ENCODE measurements at places on chromosomes 16 and 17.

DNA sequence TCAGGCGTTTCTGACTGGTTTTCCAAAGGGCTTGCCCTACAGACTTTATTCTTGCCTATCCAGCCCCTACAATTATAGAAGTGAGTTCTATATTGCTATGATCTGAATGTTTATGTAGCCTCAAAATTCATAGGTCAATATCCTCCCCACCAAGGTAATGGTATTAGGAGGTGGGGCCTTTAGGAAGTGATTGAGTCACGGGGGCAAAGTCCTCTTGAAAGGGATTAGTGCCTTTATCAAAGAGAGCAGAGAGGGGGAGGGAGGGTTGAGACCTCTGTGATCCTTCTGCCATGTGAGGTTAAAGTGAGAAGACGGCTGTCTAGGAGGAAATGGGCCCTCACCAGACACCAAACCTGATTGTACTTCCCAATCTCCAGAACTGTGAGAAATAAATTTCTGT lies 931 bp upstream of the CPHXL start:
- no peak for DNase-seq

DNA sequence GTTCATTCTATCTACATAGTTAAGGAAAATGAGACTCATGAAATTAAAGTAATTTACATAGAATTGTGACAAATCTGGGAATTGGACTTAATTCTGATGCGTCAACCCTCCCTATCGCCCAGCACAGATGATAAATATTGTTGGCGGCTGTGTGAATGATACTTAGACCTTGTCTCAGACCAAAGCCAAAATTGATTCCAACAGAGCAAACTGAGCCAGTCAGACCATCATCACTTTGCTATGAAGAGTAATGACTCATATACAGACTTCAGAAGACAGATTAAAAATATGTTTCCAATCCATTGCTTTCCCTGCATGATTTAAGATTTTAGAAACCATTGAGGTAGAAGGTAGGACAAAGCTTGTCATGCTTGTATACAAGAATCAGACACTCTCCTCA lies 1156.7 kb upstream of the CDH8 start:
- no peak for DNase-seq

GRCh38 chr16:30354423-30355143 lies 525 bp downstream of the CD2BP2 start:
- DNase-seq = peak; percentile 57

DNA sequence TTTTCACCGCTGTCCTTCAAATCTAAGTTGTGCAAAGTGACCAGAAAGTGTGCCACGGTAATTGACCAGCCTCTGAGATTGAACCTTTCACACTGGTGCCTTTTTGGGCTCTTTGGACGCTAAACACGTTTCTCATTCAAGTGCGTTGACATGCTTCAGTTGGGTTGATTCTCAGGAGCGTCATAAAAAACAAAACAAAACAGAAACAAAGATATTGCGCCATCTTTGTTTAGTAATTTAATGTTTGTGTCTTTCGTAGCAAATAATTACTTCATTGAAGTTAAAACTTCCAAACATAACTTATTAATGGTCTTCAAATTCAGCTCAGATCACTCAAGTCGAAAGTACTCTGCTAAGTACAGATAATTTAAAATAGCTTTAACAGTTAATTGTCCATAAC lies 80.2 kb downstream of the OR1D5 start:
- DNase-seq = no peak

DNA sequence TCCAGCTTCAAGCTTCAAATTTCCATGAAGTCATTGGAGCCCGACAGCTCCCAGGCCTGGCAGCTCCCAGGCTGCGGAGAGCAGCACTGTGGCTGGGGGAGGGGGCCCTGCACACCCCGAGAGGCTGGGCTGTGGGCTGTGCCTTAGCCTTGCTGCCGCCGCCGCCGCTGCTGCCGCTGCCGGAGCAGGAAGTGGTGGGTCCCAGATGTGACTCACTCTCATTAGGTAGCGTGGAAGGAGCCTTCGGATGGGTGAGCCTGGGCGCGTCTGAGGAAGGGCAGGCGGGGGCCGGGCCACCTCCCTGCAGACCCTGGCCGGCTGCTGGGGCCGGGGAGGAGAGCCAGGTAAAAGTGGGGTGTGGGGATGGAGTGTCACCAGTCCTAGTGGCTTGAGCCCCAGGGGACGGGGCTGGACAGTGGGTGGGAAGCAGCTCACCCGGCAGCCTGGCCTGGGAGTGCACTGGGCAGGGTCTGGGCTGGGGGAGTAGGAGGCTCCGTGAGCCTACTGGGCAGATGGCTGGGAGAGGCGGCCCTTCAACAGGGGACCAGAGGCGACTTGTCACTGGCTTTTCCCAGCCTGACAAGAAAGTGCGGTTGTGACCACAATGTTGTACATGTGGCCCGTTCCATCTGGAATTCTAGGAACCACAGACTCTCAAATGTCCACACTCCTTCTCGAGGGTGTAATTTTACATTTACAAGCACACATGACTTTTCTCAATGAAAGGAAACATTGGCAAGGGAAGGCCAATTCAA lies at the start of gene ADCY7:
ADCY7 (plus strand) TSS at position 215 of the 755 bp plus-strand sequence. CDS start 21,629 bp downstream, outside the sequence.
- DNase-seq = peak; percentile 79

DNA sequence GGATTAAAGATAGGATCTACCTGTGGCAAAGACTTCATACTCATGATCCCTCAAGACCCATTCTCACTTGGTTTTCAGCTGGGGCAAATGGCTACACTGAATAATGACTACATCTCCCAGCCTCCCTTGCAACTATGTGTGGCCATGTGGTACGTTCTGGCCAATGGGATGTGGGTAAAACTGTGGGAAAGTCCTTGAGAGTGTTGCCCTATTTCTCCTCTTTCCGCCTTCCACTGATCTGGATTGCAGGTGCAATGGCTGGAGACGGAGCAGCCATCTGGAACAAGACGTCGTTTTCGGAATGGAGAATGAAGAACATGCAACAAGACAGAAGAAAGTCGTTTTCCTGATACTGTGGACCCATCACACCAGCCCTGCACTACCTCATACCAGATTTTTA lies 48.5 kb downstream of the HAPSTR1 start:
- peak; percentile 16 for DNase-seq

DNA sequence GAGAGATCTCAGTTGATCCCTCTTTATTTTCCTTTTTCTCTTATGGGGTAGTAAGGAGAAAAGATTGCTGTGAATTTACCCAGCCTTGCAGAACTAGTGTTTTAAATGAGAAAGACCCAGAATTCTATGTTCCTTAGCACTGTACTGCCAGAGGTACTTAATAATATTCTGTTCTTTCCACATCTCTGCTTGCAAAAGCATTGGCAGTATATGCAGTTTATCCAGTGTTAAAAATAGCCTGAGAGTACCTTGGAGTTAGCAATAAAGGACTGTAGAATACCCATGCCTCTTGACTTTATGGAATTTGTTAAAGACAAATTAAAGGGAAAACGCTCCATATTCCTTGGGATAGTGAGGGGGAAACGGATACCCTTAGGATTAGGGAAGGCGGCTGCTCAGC lies 11.9 kb downstream of the SLC7A6 start:
- no peak for DNase-seq

- DNase-seq = no peak
Observed at GRCh38 chr16:63447121-63447520, 1410.9 kb upstream of the CDH8 start.

DNA sequence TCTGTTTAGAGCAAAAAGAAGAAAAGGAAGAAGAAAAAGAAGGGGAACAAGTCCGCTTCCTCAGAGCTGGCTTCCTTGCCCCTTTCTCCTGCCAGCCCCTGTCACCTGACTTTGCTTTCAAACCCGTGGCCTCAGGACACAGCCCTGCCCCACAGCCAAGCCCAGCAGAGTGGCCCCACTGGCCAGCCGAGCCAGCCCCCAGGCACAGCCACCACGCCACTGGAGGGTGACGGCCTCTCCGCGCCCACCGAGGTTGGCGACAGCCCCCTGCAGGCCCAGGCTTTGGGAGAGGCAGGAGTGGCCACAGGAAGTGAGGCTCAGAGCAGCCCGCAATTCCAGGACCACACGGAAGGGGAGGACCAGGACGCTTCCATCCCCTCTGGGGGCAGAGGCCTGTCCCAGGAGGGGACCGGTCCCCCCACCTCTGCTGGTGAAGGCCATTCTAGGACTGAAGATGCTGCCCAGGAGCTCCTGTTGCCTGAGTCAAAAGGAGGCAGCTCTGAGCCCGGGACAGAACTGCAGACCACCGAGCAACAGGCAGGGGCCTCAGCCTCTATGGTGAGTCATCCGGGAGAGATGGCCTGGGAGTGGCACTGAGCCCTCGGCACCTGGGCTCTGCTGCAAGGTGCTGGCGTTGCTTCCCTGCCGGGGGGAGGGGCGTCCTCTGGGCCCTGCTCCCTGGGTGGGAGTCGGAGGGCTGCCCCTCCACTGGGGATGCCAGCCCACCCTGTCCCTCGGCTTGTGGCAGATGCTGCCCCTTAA lies 27.3 kb downstream of the RNF213 start:
- no peak for DNase-seq

- no peak for DNase-seq
Observed at GRCh38 chr17:20270369-20270768, 197.0 kb downstream of the LGALS9B start.

- no peak for DNase-seq
Observed at GRCh38 chr17:58344047-58344790, 7.8 kb downstream of the SUPT4H1 start.

- peak; percentile 88 for DNase-seq
Observed at GRCh38 chr17:17476865-17477467, at the start of gene MED9. Gene MED9, plus strand, starts transcription at chr17:17477000. Its CDS starts 42 bp downstream, at chr17:17477042.

- DNase-seq = no peak
Observed at GRCh38 chr17:61267847-61268246, 131.8 kb upstream of the TBX2 start.

DNA sequence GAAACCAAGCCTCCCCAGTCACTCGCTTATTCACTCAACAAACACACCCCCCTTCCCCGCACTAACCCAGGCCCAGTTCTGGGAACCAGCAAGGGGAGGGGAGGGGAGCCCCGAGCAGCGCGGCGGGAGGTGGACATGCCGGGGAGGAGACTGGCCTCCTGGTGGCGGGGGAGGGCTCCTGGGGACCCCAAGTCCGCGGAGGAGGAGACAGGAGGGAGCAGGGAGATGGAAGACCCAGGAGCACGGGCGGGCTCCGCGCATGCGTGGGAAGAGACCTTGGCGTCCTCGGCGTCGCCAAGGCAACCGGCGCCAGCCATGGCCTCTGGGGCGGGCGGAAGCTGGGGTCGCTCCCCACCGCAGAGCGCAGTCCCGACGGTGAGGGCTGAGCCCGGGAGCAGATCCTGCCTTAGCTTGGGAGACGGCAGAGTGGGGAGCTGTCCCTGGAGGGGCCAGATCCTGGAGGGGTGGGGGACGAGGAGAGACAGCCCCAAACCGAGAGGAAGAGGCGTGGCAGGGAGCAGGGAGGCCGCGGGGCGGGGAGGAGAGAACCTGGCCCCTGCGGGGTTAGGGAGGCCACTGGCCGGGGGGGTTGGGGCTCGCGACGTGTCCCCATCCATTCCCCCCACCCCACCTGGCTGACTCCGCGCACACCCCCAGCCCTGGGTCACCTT lies at the start of gene PRR29:
PRR29 (plus strand) TSS at position 302 of the 671 bp plus-strand sequence; CDS start at position 316, 14 bp downstream.
- DNase-seq = peak; percentile 77

- no peak for DNase-seq
Observed at GRCh38 chr17:2723505-2723996, 12.0 kb upstream of the CLUH start.

DNA sequence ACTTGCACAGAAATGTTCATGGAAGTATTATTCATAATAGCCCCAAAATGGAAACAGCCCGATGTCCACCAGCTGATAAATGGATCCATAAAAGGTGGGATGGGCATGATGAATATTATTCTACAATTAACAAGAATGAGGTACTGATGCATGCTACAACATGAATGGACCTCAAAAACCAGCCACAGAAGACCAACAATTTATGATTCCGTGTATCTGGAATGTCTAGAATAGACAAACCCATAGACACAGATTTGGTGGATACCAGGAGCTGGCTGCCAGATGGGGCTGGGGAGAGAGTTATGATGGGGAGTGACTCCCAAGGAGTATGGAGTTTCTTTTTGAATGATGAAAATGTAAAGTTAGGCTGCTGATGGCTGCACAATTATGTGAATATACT lies 10.8 kb upstream of the NAGLU start:
- DNase-seq = no peak

DNA sequence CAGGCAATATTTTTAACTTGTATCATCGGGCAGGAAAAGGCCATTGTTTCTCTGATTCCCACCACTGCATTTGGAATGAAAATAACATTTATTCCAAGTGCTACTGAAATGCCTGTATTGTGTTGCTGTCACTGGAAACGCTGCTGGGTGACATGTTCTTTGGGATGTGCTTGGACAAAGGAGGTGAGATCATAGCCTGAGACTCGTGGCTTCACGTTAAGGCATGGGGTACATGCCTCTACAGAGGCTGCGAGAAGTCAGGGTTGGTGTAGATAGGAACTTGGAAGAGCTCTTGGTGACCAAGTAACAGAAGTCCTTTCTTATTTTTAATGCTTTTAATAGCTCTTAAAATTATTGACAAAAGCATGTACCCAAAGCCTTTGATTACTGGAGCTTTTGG lies 58.8 kb upstream of the MAF start:
- DNase-seq = no peak

DNA sequence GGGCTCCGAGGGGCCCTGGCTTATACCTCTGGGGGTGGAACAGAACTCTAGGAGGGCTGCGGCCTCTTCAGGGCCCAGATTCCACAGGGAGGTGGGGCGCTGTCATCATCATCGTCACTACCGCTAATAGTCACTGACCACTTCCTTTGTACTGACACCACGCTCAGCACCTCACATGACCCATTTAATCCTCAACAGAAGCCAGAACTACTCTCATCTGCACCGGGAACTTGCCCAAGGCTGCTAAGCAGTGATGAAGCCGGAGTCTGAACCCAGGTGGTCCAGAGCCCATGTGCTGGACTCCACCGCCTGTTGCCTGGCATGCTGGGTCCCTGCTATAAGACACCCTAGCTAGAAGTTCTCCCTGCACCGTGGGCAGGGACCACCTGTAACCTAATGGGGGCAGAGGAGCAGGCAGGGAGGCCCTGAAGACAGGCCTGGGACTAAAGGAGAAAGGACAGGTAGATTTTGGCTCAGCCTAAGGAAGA lies 12.0 kb downstream of the UNC13D start:
- no peak for DNase-seq

DNA sequence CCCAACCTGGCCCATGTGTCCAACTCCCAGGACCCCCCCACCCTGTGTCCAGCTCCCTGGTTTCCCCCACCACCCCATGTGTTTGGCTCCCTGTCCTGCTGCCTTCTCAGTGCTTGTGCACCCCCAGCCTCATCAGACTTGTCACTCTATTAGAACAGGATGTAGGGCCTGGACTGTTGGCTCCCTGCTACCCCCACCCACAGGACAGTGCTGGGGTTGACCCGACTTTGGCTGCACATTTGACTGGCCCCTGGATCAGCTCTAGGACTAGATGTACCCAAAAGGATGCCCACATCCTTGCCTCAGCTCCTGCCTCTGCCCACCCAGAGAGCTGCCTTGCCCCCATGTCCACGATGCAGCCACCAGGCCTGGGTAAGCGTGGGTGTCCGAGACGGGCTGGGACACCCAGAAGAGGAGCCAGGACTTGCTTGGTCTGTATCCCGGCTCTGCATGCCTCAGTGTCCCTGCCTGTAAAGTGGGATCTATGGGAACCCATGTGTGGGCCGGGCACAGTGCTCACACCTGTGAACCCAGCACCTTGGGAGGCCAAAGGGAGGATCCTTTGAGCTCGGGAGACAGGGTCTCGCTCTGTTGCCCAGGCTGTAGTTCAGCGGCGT lies 1.5 kb upstream of the CCDC57 start:
- DNase-seq = no peak

GRCh38 chr16:22938647-22939046 lies 124.7 kb downstream of the HS3ST2 start:
- no peak for DNase-seq

- no peak for DNase-seq
Observed at GRCh38 chr17:64216000-64216337, 47.1 kb downstream of the TEX2 start.

GRCh38 chr17:17650959-17651358 lies 30.3 kb upstream of the RAI1 start:
- no peak for DNase-seq

GRCh38 chr16:57976331-57976796 lies 5.4 kb upstream of the CNGB1 start:
- DNase-seq = no peak
